ENCODE measurements at places on chromosomes 7 and 10.

DNA sequence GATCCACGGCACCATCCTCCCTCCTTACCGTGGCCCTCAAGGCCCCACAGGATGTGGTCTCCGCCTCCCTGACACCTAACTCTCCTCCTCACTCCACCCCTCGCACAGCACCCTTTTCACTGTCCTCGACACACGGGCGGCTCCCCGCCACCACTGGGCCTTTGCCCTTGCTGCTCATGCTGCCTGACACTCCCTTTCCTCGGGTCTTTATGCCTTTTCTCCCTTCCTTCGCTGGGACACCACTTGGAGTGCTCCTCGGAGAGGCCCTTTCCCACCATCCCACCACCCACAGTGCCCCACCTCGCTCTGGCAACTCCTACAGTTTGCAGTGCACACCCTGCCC lies 7.9 kb upstream of the INMT start:
- no peak for DNase-seq

GRCh38 chr10:88881320-88881719 lies 1.3 kb downstream of the STAMBPL1 start:
- DNase-seq, result no peak

- DNase-seq, result no peak
Measured at GRCh38 chr10:82953331-82953730, 1078.3 kb downstream of the NRG3 start.

DNA sequence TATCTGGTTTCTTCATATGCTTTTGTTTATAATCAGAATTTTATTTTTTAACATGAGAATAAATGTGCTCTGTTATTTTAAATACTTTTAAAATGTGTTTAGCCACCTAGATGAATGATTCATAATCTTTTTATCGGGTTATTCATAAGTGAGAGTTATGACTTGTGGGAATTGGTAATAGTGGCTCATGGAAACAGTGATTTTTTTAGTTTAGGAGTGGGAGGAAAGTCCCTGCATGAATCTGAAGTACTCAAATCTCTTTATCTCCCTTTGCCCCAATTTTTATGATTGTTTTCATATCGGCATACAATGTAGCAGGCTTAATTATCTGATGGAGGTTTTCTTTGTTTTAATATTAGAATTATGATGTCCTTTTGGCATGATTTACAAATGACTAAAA lies 42.9 kb downstream of the TAX1BP1 start:
- DNase-seq, result no peak

DNA sequence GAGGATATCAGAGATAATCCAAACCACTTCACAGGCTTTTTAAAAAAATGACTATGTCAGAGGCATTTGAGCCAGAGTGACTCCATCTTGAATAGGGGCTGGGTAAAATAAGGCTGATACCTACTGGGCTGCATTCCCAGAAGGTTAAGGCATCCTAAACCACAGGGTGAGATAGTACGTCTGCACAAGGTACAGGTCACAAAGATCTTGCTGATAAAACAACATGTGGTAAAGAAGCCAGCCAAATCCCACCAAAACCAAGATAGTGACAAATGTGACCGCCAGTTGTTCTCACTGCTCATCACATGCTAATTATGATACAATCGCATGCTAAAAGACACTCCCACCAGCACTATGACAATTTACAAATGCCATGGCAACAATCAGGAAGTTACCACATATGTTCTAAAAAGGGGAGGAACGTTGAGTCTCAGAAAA lies 177.5 kb downstream of the RAPGEF5 start:
- DNase-seq, result no peak

Data from ecto neural progenitor cell (in vitro differentiated cells).